ENCODE measurements at places on chromosomes 1 and 21. TPM values are rescaled to one million over a fixed set of nuclear protein-coding genes. Genes with fewer than 3 reads are reported as not detected.
A peak's percentile ranks its signal among the peaks of the same experiment; 100 is the strongest.

DNA sequence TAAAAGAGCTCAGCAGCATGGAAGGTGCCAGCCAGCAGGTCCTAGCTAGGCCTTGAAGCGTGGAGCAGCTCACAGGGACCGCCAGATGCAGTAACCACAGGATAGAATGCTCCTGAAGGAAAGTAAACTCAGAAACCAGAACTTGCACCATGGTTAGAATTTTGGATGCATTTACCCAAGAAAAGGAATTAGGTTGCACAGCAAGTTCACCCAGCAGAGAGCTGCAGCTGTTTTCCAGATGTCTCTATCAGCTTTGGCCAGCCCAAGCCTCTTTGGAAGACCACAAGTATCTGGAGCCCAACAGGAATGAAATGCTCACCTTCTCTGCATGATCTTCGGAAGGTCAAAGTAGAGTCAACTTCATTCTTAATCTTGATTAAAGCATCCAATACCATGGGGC is 21.0 kb upstream of the ATP13A2 start:
- no peak for DNase-seq

- peak; percentile 62 for DNase-seq
Measured at GRCh38 chr21:38333301-38334272, 76.8 kb downstream of the KCNJ15 start.

Gene BEST4
- total RNA-seq: 0.19 TPM

Gene PLK3
- 78.0 TPM for total RNA-seq
